ENCODE measurements at places on chromosomes 4 and X.

DNA sequence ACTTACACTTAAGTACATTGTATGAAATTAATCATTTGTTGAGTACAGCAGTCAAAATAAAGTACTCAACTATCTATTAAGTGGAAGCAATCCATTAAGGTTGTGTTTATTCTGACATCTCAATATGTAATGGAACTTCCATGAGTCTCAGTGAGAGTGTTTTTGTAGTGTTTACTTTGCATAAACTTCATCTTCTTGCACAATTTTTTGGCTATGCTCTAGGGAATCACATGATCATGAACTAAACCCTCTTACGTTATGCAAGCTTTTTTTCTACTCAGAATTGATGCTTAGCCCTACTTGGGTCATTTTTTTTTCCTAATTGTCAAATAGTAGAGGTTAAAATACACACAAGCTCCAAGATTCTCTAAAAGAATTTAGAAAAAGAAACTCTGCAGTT is 21.1 kb upstream of the PIGA start:
- DNase-seq, result no peak

GRCh38 chr4:138522366-138522765 is 280.2 kb upstream of the SLC7A11 start:
- DNase-seq, result no peak

DNA sequence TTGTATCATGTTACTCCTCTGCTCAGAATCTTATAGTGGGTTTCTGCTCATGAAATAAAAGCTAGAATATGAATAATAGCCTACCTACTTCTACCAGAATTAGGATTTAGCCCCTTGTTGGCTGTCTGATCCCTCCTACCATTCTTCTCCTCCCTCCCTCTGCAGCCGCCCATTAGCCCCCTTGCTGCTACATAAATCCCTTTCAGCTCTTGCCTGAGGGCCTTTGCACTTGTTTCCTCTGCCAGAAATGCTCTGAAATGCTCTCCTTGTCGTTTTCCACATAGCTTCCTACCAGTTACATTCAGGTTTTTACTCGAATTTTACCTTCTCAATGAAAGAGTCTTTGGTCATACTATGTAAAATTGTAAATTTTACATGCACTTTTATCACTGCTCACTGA is 159.2 kb downstream of the ADGRL3 start:
- no peak for DNase-seq

- no peak for DNase-seq
Observed at GRCh38 chr4:138981930-138982390, 33.6 kb upstream of the NOCT start.

- no peak for DNase-seq
Observed at GRCh38 chr4:76600447-76600846, 165.4 kb downstream of the SHROOM3 start.

- no peak for DNase-seq
Observed at GRCh38 chrX:72477781-72478181, 94.9 kb downstream of the HDAC8 start.

- DNase-seq, result no peak
Observed at GRCh38 chr4:15398001-15398400, 29.8 kb upstream of the C1QTNF7 start.

DNA sequence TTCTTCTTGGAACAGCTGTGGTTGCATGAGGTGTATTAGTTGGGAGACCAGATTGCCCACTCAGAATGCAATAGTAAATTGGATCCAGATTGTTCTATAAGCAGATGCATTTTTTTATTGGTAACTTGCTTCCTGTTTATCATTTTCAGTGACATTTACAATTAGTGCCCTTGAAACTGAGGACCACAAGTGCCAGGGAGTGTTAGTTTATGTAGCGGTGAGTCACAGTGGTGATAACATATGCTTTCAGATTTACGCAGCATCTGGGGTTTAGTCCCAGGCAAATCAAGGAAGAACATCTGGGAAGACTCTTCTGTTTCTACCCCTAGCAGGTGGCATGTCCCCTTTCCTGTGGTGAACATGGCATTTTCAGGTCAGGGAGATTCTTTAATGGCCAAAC is 24.1 kb downstream of the FRMPD4 start:
- no peak for DNase-seq

DNA sequence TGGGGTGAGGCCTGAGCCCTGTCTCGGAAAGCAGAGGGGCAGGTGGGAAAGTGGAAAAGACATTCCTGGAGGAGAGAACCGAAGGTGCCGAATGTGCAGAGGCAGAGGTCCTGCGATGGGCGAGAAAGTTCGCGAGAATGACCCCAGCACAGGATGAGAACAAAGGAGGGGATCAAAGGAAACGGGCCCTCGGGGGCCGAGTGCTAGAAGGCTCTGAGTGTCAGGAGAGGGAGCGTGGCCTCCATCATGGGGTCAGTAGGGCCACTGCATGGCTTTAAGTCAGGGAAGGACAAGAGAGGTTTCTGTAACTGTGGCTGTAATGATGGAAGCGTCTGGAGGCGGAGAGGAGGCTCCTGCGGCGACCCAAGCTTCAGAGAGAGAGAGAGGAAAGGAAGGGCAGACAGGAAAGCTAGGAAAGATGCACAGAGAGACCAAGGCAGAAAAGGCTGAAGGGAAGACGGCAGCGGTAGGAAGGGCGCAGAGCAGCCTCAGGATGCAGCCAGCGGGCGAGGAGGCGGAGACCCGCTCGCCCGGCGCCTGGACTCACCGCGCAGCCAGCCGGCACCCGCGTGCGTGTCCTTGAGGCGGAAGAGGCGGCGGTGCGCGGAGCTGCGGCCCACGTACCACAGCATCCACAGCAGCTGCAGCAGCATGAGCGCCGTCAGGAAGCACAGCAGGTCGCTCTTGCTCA is 669 bp downstream of the OTOP1 start:
- DNase-seq, result no peak

DNA sequence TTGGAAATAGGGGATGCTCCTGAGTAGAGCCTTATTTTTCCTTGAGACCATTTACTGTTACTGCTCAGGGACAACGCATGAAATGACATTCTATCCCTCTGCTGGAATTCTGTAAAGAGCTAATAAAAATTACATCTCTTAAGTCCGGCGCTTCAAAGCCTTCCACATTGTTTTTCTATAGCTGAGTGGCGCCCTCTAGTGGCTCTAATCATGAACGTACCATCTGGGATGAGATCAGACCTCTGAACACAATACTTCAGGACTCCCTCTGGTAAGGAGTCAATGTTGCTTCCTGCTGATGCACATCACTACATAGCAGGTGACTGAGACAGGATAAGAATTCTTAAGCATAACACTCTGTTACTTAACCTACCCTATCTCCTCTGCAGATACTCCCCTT is 6.0 kb downstream of the HMGN5 start:
- DNase-seq, result peak; percentile 35

GRCh38 chr4:165403637-165404036 is 24.8 kb downstream of the CPE start:
- no peak for DNase-seq

GRCh38 chrX:66074920-66075879 is 35.3 kb upstream of the VSIG4 start:
- peak; percentile 12 for DNase-seq

DNA sequence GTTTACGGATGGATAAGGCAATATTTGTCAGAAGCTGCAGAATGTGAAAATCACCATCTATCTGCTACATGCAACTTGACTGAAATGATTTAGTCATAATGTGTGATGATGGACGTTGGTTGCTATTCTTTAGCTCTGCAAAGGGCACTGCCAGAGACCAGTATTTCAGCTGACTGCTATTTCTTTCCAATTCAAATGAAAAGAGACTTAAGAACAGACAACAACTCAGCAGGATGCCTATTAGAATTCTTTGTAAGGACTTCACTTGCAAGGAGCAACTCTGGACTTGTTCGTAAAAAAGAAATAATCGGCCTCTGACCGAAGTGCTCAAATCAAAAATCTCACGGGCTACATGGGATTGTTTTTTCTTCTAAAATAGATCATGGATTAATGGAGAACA is 262.7 kb downstream of the DHX15 start:
- DNase-seq, result no peak

DNA sequence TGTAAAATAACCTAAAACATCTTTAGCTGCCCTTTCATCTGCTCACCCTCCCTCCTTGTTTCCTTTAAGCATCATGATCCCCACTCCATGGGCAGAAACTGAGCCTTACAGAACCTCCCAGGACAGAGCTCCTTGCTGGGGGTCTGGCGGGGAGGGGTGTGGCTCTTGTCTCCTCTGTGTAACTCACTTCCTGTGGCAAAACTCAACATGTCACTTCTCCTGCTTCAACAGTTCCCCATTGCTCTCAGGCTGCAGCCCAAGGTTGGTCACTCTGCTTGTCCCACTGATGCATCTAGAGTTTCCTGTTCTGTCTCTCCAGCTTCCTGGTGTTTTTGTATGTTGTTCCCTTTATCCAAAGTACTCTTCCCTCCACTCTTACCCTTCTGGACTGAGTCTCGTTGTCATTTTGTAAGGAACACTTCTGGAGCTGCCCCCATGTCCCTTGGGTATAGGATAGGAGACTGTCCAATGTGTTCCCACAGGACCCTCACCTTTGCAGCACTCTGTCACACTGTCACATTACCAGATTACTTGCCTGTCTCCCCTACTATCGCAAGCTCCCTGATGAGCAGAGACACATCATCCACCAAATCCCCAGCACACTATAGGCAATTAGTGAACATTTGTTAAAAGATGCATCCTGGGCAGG is 19.6 kb downstream of the TMEM31 start:
- no peak for DNase-seq

- DNase-seq, result no peak
Observed at GRCh38 chrX:18354369-18355223, at the start of gene SCML2. Gene SCML2 (minus strand): TSS chrX:18354688. CDS start chrX:18334071, 20,617 bp downstream.

GRCh38 chr4:87559090-87559837 is 30.1 kb upstream of the SPARCL1 start:
- peak; percentile 12 for DNase-seq

GRCh38 chr4:67236788-67237187 is 308.5 kb downstream of the CENPC start:
- no peak for DNase-seq

- no peak for DNase-seq
Observed at GRCh38 chrX:41946989-41947612, 23.7 kb upstream of the CASK start.

GRCh38 chr4:99885063-99885664 is 9.1 kb downstream of the LAMTOR3 start:
- DNase-seq, result no peak

DNA sequence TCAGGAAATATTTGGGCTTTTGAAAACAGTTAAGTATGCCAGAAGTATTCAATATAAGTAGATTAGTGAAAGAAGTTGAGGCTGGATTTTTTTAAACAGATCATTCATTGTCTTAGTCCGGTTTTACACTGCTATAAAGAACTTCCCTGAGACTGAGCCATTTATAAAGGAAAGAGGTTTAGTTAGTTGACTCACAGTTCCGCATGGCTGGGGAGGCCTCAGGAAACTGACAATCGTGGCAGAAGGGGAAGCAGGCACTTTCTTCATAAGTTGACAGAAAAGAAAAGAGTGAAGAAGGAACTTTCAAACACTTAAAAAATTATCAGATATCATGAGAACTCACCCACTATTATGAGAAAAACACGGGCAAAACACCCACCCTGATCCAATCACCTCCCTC is 31.1 kb upstream of the CYLC1 start:
- no peak for DNase-seq

DNA sequence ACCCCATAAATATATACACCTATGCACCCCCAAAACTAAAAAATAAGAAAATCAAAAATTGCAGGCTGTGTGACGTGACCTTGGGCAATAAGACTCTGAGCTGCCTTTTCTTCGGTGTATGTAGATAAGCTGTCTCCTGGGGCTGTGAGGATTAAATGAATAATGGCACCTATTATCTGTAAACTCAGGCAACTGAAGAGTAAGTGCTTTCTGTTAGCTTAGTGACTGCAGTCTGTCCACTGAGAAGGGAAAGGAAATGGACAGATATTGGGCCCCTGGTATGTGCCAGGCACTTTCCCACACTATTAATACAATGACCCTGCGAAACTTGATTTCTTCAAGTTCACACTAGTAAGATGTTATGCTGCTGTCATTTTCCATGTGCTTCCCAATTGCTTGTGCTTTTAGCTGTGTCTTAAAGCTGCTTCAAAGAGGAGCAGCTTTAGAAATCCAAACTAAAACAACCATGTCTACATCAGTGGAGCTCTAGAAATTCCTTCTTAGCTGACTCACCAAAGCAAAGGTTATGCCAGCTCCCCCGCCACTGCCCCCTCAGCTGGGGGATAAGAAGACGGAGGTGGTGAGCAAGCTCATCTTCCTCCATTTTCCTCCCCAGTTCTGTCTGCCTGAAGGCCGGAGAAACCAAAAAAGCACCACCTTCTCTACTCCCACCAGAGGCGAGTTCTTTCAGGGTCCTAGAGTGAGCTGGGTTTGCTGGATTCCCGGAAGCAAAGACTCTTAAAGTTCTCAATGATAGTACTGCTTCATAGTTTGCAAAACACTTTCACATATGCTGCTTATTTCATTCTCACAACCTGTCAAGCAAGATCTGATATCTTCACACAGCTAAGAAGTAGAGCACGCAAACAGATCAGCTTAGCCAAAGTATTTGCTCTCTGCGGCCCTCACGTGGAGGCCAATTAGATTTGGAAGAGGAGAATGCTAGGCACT is 8.8 kb upstream of the DGAT2L6 start:
- no peak for DNase-seq

GRCh38 chr4:7322166-7322991 is 112.4 kb downstream of the PSAPL1 start:
- no peak for DNase-seq

Data from CMK (cell line).